Esophagus squamous epithelium (tissue), 5 donors: ENCODE measurements at places on chromosomes 3 and 15.

- no peak for DNase-seq
Measured at GRCh38 chr15:29400701-29401100, 131.1 kb upstream of the NSMCE3 start.

GRCh38 chr15:70420948-70421482 lies 323.3 kb upstream of the TLE3 start:
- no peak for DNase-seq

- DNase-seq: no peak
Measured at GRCh38 chr3:150721285-150722130, 17.8 kb upstream of the ERICH6 start.

GRCh38 chr3:161568671-161569070 lies 72.1 kb downstream of the OTOL1 start:
- DNase-seq: no peak

DNA sequence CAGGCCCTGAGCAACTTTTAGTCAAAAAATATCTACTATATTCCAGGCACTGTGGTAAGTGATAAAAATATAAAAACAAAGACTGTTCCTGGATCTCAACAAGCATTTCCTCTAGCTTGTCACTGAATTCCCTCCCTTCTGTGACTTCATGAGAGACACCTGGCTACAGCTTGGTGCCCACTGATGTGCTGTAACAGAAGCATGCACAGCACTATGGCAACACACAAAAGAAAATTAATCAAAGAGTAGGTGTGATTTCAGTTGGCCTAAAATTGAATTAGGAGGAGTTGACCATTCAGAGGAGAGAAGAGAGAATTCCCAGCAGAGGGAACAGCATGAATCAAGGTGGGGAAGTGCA lies 158.9 kb upstream of the LPP start:
- DNase-seq: no peak

GRCh38 chr3:134655706-134656105 lies 4.9 kb upstream of the KY start:
- no peak for DNase-seq

- no peak for DNase-seq
Measured at GRCh38 chr3:58020783-58021071, 12.5 kb downstream of the FLNB start.

DNA sequence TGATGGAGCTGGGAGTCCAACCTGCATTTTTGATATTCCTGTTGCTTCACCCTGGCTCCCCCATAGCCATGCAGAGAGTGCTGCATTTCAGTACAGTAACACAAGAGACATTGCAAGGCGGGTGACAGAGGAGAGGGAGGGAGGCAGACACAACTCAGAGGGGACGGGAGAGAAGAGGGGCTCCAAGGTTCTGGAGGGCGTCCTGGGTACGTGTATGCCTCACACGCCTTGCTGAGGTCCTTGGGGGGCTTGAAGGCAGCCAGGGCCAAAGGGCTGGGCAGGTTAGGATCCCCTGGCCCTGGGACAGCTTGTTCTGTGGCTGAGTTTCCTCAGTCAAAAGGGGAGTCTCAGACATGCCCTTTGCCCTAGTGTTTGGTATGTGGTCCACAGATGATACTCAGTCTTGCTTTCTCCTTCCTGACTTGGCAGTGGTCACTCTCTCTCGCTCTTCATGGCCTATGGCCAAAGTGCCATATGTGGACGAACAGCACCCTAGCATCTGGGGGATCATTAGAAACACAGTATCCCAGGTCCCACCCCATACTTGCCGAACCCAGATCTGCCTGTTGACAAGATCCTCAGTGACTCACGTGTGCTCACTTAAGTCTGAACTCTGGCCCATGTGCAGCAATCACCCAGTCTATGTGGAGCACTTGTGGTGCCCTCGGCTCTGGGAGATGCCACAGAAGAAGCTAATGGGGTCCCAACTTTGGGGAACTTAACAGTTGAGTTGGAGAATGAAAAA lies 52.9 kb downstream of the FGD5 start:
- no peak for DNase-seq

- no peak for DNase-seq
Measured at GRCh38 chr3:161559177-161559998, 62.8 kb downstream of the OTOL1 start.

GRCh38 chr15:41499109-41499851 lies 5.6 kb downstream of the ITPKA start:
- no peak for DNase-seq

DNA sequence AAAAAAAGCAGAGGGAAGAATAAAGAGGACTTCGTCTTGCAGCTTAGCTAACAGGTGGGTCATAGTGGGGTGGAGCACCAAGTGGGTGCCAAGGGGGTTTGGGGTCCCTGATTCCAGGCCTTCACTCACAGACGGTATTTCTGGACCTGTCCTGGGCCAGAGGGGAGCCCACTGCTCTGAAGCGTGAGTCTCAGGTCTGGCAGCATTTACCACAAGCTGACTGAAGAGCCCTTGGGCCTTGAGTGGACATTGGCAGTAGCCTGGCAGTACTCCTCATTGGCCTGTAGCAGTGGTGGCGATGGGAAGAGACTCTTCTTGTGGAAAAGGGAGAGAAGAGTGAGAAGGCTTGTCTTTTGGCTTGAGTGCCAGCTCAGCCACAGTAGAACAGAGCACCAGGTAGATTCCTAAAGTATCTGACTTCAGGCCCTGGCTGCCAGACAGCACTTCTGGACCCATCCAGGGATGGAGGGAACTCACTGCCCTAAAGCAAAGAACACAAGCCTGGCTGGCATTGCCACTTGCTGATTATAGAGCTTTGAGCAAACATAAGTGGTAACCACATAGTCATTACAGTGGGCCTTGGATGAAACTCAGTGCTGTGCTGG lies 72.9 kb downstream of the GLDN start:
- no peak for DNase-seq

- DNase-seq: no peak
Measured at GRCh38 chr3:182795389-182795782, 2.1 kb downstream of the ATP11B start.

DNA sequence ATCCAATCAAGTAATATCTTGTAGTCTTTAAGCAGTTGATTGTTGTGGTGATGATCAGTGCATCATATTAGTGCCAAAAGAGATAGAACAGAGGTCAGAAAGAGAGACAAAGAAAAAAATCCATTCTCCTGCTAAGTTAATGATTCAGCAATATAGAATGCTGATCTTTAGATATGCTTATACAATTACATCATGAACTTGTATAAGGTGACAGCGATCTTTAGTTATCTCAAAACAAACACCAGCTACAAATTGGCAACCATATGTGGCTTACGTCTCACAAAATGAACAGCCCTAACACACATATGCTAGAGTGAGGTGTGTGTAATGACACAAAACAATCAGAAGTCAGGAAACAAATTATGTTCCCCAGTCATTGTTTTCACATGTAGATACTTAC lies 12.5 kb downstream of the LSAMP start:
- no peak for DNase-seq

GRCh38 chr15:96261575-96262034 lies 68.9 kb upstream of the NR2F2 start:
- no peak for DNase-seq

DNA sequence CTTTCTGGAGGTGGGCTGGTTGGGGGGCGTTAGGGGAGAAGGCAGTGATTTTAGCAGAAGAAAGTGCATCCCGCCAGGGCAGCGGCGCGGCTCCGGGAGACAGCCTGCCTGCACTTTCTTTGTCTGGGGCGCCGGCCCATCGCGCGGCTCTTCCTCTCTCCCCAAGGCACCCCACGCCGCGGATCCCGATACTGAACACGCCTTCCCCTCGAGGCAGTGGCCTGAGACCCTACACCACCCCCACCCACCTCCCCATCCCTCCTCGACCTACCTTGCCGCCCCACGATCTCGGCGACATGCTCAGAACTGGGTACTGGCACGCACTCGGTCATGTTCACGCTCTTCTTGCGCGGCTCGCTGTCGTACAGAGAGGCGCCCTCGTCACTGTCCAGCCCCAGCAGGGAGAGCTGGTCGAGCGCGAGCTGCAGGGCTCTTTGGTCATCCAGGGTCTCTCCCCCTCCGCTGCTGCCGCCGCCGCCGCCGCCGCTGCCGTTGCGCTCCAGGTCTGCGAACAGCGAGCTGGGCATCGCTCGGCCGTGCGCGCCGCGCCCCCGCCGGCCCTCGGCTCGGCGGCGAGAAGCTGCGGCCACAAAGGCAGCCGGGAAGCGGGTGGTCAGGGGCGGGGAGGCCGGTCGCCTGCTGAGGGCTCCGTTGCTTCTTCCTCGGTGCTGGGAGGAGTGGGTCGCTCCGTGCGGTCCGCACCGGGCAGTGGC lies 483 bp downstream of the MEX3B start:
- no peak for DNase-seq

- DNase-seq: no peak
Measured at GRCh38 chr3:126921085-126921824, 61.7 kb upstream of the PLXNA1 start.

DNA sequence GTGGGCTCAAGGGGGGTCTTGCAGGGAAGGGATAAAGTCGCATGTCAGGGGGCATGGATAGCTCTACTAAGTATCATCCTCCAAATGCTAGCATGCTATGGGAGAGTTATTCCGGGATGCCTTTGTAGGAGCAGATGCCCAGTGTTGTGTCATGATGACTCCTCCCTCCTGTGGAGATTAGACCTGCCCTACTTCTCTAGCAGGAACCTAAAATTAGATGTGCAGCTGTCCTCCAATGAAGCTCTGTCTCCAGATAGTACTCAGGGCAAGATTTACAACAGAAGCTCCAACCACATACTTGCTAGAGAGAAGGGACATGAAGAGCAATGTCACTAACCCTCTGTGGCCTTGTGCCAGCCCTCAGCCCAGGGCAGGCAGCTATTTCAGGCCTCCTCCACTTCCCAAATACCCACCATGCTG lies 82.5 kb downstream of the AGBL1 start:
- DNase-seq: no peak

- no peak for DNase-seq
Measured at GRCh38 chr3:127717357-127718244, 44.8 kb downstream of the ABTB1 start.

GRCh38 chr3:5012367-5012766 lies 33.1 kb downstream of the BHLHE40 start:
- no peak for DNase-seq

- DNase-seq: no peak
Measured at GRCh38 chr3:197567904-197568681, 12.3 kb upstream of the BDH1 start.

GRCh38 chr3:194053136-194053535 lies 82.8 kb upstream of the HES1 start:
- no peak for DNase-seq
